T1000 (cell line): ENCODE measurements at places on chromosomes 6 and 20.

GRCh38 chr6:157659536-157660271 lies 163.3 kb upstream of the SNX9 start:
- DNase-seq = no peak

GRCh38 chr6:107805504-107805903 lies 18.6 kb downstream of the SCML4 start:
- DNase-seq = no peak

- DNase-seq = no peak
Observed at GRCh38 chr6:119276211-119276610, 73.3 kb downstream of the MAN1A1 start.

DNA sequence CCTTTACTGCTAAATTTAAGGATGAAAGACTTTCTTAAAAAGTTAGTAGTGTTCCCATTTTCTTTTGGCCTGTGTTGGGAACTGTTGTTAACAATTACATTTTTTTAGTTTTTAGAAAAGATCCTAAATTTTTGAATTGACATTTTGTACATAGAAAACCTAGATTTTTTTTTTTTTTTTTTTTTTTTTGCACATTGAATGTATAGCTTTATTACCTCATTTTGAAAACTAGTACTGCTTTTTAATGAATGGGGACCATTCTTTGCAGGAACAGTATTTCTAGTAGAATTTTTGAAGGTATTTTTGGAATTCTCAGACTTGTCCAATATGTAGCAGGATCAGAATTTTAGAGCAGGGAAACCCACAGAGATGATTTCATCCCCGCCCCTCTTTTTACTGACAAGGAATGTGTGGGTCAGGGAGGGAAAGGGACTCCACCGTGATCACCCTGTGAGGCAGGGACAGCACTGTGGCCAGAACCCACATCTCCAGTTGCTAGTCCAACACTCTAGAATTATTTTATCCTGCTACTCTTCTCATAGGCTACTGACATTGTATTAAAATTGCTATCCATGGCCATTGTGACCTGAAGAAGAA lies 154.4 kb upstream of the SUPT3H start:
- no peak for DNase-seq

GRCh38 chr20:8722277-8722928 lies 346.5 kb upstream of the PLCB4 start:
- DNase-seq = peak; percentile 35

DNA sequence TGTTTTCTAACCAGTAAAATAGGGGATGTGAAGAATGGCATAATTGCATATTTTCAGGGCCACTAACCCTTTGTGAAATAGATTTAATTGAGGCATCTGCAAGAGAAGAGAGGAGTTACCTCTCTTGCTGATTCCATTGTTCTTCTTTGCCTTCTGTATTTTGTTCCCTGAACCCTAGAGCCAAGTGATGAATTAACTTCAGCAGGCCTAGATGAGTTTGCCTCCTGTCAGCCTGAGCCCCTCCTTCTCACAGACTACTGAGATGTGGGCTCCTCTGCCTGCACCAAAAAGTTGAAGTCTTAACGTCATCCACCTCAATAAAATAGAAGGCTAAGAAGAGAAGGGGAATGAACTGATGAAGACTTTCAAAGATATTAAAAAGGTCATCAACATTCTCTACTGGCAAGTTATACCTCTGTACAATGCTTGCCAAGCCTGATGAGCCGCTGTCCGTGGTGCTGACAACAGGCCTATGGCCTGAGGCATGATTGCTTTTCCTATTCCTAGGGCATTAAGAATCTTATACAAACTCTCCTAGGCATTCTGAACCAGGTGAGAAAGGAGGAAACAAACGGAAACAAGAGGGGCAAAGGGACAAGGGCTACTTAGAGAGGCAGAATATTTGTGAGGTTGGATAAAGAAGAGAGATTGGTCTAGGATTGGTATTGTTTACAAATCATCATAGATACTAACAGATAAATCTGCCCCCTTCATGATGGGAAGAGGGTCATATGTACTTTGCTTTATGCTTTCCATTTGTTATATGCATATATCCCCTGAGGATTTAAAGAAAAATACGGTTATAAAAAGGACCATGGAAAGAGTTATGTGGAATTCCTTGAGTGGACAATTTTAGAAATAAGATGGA lies 46.8 kb downstream of the CD24 start:
- peak; percentile 28 for DNase-seq

- no peak for DNase-seq
Observed at GRCh38 chr6:53041356-53041755, 23.8 kb upstream of the FBXO9 start.

DNA sequence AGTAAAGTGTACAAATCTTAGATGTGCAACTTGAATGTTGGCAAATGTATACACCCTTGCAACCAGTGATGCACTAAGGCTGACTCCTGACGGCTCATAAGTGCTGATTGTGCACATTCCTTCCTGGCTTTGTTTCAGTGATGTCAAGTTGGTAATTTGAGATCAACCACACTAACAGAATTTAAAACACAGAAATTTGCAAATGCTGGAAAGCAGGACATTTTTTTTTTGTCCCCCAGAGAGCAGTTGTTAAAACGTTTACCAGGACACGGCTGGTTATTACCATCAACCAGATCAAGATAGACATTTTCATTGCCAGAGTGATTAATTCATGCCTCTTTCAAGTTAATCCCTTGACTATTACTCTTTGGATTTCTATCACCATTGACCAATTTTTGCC lies 735.6 kb downstream of the RFPL4B start:
- DNase-seq = no peak

GRCh38 chr6:22690446-22690845 lies 121.1 kb downstream of the HDGFL1 start:
- no peak for DNase-seq

DNA sequence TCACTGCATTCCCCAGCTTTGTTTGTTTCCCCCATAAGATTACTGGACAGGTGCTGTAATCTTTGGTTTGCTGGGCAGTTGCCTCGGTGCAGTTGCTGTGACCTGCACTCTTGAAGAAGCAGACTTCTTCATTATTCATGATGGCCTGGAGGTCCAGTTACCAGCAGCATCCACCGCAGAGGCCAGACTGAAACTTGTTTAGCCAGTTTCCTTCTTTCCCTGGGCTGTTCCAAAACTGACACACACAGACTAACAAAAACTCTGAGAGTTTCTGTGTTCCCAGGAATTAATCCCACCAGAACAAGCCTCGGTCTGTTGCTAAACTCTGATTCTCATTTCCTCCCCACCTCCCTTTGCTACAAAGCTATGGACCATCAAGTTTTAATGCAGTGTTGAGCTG lies 144.1 kb downstream of the QRSL1 start:
- no peak for DNase-seq
